Activated gamma-delta T cell treated with Interleukin-2 at 50 U/mL for 16 hours (primary cell): ENCODE measurements at places on chromosomes 5 and 9.

DNA sequence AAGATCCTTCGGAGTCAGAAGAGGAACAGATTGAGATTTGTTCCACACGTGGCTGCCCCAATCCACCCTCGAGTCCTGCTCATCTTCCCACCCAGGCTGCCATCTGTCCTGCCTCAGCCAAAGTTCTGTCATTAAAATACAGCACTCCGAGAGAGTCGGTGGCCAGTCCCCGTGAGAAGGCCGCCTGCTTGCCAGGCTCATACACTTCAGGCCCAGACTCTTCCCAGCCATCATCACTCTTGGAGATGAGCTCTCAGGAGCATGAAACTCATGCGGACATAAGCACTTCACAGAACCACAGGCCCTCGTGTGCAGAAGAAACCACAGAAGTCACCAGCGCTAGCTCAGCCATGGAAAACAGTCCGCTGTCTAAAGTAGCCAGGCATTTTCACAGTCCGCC lies 85.9 kb downstream of the GOLPH3 start:
- DNase-seq = no peak

DNA sequence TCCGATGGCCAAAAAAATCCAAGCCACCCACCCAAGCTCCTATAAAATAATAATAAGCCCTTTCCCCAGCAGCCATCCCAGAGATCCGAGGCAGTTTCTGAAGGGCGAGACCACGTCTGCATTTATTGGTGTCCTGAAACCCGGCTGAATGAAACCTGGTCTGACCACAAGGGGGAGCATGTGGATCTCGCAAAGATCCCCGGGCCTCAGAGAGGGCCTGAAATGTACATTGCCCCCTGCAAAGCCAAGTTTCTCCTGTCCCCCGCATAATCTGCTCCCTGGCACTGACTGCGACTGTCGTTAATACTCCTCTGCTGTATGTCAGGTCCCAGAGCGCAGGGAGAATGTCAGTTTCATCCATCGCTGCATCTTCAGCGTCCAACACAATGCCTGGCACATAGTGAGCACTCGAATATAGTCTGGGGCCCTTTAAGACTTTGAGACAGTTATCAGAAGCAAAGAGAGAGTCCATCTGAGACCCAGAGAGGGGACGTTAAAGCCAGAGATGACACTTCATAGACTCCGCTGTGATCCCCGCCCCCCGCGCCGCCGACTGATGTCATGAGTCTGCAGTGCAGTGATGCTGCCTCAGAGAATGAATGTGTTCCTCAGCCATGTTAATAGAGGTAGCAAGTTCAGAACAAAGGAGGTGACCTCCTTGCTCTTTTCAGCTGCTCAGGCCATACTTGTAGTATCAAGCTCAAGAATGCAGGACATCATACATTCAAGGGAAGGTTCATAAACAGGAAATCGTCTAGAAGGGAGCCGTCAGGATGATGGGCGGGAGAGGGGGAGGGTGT lies 74.5 kb upstream of the BARHL1 start:
- DNase-seq = peak; percentile 65

DNA sequence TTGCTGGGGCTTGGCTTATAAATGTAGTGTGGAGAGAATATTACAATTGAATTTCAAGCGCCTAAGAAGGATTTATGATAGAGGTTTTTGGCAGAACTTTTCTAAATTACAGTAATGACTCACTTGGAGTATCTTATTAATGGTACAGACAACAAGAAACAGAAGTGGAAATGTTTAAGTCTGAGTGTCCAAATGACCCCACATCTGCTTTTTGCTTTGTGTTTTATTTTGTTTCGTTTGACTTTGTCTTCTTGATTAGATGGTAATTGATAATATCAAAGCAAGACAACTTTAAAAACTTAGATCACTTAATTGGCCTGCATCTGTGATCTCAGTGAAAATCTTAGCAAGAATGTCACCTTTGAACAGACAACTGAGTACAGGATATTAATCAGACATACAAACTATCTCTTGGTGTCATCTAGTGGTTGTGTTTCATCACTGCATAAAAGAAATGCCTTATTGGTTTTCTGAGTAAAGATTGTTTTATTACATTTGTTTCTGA lies 577.4 kb downstream of the ISL1 start:
- no peak for DNase-seq

- DNase-seq = no peak
Measured at GRCh38 chr9:32587901-32588300, 14.9 kb upstream of the NDUFB6 start.

DNA sequence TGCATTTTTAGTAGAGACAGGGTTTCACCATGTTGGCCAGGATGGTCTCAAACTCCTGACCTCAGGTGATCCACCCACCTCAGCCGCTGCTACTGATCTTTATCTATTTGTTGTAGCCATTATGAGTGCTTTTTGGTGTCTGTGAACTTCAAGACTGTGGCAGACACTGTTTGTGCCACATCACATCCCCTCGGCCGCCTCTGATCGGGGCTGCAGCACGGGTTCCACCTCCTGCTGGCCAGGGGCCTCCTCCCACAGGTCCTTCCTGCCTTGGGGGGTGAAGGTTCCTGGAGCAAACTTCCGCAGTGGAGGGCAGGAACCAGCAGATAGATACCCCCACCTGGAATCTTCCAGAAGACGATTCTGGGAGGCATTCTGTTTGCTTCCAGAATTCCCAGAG lies 98.5 kb downstream of the C9orf50 start:
- DNase-seq = no peak

DNA sequence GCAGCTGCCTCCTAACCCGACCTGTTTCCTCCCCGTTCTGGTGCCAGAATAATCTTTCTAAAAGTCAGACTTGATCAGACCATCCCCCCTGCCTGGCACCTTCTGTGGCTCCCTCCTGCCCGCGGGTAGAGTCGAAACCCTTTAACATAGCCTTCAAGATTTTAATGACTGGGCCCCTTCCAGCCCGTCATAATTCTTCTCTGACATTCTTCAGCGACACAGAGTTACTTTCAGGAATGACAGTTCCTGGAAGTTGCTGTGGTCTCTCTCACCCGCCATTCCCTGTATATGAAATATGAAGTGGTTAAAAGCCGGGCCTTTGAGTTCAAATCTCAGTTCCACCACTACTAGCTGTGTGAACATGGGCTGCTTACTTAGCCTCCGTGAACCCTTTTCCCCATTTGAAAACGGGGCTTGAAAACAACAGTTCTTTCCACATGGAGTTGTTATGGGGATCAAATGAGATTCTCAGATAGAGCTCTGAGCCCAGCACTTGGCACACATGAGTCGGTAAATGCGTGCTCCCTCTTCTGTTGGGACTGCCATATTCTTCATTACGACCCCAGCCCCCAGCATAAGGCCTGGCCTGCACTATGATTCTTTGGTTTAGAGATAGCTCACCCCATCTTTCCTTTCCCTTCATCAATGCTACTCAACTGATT lies 737 bp downstream of the NANS start:
- DNase-seq = no peak

- DNase-seq = no peak
Measured at GRCh38 chr5:166648736-166649135, 1642.7 kb upstream of the WWC1 start.

GRCh38 chr5:6631441-6631840 lies 1.4 kb downstream of the NSUN2 start:
- DNase-seq = no peak

- no peak for DNase-seq
Measured at GRCh38 chr5:64971513-64971912, 202.8 kb downstream of the CWC27 start.

DNA sequence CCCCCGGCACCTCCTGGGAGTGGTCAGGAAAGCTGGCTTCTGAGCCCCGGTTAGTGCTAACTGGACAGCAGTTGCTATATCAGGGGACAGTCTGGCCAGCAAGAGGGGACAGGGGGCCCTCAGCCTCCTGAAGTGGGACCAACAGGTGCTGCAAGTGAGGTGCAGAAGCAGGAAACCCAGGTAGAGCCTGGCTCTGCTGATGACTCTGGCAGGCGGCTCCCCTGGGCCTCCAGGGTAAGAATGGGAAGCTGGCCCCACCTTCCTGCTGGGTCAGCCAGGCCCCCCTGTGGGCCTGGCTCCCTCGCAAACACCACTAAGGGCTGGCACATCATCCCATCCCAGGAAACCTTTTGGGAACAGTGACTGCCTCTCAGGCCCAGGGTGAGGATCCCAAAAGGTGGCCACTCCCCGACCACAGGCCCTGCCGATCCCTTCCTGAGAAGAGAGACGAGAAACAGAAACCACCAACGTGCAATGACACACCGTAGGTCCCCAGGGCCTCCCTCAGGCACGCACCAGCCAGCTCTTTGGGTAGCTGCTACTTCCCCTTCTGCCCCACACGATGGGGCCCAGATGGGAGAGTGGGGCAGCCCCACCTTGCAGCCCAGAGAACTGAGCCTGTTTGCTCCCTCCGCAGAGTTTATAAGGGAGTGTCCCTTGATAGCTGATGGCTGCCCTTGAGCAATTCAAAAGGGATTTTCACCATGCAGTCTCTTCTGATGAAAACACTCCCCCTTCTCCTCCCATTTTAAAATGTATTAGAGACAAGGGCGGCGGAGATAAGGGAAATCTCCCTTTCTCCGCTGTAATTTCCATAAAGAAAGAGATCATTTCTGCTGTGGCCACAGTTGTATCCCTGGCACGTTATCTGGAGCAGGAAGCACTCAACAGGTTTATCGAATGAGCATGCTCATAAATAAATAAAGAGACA lies 76.8 kb downstream of the STK10 start:
- peak; percentile 71 for DNase-seq

DNA sequence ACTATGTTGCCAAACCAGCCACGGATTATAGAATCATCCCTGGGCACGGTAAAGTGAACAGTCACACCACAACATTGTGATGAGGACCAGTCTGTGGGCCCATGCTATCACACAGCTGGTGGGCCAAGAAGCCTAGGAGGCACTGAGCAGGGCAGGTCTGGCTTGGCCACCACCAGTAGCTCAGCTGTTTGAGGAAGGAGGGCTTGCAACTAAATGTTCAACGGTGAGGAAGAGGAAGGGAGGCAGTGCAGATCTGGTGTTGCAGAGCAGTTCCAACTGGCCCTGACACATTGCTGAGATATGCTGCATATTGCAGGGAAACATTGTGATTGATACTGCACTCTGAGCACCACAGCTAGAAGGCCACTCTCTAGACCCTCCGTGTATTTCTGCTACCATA lies 77.9 kb upstream of the ATG10 start:
- DNase-seq = no peak

DNA sequence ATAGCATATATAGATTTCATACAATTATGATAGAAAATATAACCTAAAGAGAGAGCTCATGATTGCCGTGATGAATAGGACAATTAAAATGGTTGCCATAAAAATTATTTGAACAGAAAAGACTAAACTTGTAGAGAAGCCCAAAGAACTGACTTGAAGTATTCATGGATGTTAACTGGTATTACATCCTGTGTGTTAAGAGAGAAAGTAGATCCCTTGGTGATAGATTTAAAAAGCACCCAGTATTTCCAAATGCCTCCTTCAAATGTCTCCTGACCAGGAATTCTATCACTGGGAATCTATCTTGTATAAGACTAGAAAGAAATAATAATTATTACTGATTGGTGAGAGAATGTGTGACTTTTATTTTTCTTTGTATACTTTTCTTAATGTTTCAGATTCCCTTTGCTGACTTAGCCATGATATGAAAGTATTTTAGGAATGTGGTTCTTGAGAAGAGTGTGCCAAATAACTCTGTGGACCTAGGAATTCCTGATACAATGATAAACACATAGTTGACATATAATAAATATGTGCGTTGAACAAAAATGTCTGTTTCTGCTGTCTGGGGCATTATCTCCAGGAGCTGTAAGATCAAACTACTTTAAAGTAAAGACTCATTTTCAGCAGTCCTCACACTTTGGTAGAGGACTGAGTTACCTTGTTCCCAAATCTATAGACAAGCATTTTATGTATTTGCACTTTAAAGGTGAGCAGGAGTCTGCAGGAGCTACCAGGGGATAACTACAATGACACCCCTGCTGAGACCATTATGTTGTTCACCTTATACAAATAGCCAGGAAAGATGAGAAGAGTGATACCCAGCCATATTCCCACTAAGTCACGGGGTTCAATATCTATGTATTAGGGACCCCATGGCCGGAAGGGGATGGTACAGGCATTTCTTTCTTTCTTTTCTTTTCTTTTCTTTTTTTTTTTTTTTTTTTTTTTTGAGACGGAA lies 211.1 kb upstream of the TLE4 start:
- no peak for DNase-seq

DNA sequence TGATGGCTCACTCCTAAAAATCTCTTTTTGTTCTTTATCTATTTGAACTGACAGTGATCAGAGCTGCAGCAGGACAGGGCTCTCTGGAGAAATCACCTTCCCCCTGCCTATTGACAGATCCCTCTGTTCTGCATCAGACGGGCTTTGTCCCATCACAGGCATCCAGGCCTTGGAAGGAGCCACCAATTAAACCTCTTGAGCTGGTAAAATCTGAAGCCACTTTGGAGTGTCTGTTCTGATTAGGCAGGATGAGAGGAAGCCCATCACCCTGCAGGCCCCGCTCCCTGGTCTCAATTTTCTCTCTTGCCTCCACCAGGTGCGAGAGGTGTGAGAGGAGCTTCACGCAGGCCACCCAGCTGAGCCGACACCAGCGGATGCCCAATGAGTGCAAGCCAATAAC lies 97.7 kb downstream of the PRDM6 start:
- no peak for DNase-seq

- DNase-seq = no peak
Measured at GRCh38 chr5:90641528-90641927, 82.9 kb downstream of the ADGRV1 start.

GRCh38 chr5:131242728-131243255 lies 21.1 kb upstream of the CDC42SE2 start:
- DNase-seq = no peak

DNA sequence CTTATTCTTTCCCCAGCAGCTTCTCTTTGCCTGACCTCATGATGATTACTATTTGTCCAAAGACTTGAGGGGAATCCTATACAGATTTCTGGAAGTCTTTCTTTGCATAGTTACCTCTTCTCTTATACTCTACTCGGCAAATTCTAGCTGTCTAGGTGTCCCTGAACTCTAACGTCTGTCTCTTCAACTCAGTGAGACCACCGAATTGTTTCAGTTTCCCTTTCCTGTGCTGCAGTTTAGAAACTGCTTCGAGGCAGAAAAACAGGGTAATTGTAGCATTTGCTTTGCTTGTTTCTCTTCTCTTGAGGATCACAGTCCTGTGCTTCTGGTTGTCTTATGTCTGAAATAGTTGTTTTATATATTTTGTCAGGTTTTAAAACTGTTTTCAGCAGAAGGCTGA lies 14.8 kb downstream of the LVRN start:
- DNase-seq = no peak

- DNase-seq = no peak
Measured at GRCh38 chr5:149829954-149830353, 99.8 kb downstream of the PPARGC1B start.
